ENCODE measurements at places on chromosomes 7 and 10.

- DNase-seq: no peak
Observed at GRCh38 chr7:118573085-118573484, 348.6 kb downstream of the ANKRD7 start.

GRCh38 chr10:94487575-94487974 is 58.0 kb upstream of the HELLS start:
- no peak for DNase-seq

- no peak for DNase-seq
Observed at GRCh38 chr10:80528185-80528700, 9.5 kb upstream of the SH2D4B start.

- no peak for DNase-seq
Observed at GRCh38 chr7:25750744-25751508, 401.1 kb upstream of the NFE2L3 start.

DNA sequence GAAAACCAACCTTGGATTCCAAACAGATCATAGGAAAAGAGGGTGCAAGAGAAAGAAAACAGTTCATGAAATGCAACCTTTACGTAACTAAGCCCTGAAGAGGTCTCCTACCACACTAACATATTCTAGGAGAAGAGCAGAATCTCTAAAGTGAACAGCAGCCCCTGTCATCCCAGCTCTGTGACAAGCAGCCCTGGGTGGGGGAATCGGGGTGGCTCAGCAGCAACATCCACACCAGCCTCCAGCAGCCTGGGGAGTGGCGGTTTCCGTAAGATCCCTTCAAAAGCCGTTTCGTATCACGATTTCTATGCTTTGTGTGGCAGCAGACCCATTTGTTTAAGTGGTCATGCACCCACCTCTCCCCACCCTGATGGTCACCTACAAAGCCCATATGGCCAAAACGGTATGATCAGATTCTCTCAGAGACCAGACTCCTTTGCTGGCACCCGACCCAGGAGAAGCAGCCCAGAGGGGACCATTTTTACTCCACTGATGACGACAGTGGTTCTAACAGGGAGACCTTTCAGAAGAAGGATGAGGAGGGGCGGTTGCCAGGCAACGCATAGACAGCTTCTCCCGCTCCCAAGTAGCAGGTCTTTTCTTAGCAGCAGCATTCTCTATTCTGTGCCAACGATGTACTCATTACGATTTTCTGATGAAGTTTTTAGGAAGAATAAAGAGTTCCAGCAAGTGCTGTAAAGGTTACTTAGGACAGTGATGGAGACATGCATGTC is 300.6 kb downstream of the DNAJB6 start:
- no peak for DNase-seq

DNA sequence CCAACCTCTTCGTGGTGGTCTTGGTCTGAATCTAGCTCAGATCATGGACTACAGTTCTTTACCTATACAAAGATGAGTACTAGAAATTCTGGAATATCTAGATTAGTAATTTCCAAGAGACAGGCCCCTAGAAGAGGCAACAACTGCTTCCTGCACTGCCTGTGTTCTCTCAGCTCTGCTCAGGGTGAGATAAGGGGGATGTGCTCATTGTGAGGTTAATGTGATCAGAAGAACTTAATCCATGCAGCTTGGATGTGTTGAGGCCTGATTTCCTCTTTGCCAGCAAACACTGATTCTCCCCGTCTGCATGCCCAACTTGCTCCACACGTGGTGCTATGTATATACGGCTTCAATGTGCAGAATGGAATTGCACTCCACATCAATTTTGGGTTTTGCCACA is 268.0 kb downstream of the PHTF2 start:
- DNase-seq: no peak

DNA sequence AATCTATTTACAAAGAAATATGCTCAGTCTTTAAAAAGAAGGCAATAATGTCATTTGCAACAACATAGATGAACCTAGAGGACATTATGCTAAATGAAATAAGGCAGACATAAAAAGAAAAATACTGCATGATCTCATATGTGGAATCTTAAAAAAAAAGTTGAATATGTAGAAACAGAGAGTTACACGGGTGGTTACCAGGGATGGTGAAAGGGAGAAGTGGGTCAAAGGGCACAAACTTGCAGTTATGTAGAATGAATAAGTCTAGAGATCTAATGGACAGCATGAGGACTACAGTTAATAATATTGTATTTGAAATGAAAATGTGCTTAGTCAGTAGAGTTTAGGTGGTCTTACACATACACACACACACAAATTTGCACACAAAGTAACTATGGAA is 88.2 kb upstream of the CCDC71L start:
- DNase-seq: no peak

- DNase-seq: no peak
Observed at GRCh38 chr10:60069311-60069710, 163.0 kb upstream of the CCDC6 start.

DNA sequence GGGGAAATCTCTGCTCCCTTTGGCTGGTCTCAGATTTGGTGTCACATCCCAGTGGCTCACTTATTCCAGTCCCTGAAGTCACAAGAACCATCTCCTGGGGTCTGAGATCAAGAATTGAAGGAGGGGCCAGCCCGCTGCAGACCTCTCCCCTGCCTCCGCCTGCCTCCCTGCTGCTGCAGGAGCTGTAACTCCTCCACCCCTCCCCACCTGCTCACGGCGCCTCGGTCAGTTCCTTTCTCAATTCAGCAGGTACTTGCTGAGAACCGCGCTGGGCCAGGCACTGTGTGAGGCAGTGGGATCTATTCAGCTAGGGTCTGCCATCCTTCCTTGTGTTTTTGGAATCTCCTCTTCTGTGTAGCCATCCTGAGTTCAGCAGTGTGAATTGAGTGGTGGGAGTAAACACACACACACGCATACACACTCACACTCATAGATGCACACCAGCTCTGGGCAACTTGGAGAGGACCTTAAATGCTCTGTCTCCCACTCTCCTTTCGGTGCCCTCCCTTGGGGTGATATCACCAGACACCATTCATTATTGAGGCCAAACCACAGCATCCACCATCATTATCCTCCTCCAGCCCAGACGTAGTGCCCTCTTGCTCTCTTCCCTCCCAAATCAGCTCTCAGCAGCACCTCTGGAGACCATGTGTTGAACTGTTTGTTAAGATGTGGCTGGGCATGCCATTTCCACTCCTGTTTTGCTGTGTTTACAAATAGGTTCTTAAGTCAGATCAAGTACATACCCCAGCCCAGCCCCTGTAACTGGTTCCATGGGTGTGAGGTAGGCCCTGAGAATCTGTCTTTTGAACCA is 22.0 kb upstream of the ANKRD2 start:
- no peak for DNase-seq

DNA sequence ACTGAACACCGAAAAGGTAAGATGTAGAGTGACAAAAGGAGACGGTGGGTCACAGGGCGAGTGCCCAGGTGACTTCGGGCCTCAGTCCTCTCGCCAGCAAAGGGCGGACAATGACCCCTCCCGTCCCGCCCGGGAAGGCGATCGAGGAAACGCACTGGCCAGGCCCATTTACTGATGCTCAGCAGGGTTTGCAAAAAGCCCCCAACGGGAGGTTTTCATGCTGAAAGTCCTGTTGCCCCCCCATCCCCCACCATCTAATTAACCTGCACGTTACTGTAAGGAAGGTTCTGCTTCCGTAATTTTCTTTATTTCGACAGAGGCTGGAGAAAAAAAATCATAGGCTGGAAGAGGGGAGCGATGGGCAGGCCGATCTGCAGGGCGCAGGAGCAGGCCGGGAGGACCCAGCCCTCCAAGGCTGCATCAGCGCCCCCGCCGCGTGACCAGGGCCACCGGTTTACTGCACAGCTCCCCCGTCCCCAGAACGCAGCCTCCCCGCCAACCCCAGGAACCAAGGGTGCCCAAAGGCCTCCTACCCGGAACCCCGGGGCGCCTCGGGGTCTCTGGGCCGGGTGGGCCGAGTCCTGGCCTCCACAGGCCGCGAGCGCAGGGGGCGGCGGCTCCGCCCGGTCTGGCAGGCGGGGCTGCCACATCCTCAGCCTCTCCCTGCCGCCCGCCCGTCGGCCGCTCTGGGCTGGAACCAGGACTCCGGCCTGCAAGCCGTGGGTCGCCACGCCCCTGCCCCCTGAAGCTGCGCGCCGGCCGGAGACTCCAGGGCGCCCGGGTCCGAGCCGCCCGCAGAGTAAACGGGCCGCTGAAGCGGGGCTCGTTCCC is 613 bp downstream of the OAT start:
- peak; percentile 35 for DNase-seq

DNA sequence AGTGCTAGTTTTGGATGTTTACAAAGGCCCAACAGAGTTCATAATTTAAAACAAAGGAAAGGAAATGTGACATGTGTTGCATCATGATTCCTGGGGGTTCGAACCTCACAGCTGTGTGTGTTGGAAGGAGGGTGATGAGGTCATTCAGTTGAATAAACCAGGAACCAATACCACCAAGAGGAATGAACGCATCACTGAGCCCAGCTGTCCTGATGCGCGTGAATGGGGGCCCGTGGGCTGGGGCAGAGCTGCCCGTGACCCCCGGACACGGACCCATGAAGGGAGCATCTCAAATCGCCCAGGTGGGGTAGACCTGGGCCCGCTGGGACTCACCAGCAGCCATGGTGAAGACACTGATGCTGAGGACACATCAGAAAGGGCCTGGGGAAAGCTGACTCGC is 33.0 kb downstream of the BRI3 start:
- no peak for DNase-seq
